ENCODE measurements at places on chromosomes 2 and 18.

GRCh38 chr2:51579412-51579811 is 547.5 kb upstream of the NRXN1 start:
- DNase-seq: no peak

DNA sequence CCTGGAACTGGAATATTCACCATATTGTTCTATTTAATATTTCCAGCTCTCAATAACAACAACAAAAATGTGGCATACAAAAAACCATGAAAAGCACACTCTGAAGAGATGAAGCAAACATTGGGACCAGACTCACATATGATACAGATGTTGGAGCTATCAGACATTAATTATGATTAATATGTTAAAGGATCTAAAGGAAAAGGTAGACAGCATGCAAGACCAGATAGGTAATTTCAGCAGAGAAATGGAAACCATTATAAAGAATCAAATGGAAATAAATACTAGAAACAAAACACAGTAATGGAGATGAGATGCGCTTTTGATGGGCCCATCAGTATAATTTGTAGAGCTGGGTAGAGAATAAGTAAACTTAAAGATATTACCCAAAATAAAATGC is 50.9 kb upstream of the MGAT4A start:
- DNase-seq: no peak

DNA sequence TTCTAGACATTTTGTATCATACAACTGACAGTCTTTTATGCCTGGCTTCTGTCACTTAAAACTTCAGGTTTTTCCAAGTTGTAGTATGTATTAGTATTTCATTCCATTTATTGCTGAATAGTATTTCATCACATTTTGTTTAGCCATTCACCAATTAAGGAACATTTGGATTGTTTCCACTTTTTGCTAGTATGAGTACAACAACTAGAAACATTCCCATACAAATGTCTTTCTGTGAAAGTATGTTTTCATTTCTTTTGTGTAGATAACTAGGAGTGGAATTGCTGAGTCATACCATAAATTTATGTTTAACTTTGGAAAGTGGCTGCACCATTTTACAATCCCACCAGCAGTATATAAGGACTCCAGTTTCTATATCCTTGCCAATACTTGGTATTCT is 135.9 kb downstream of the ATAD2B start:
- DNase-seq: no peak

- no peak for DNase-seq
Measured at GRCh38 chr2:64145119-64145518, 899 bp upstream of the PELI1 start.

GRCh38 chr18:43081396-43081795 is 34.1 kb downstream of the RIT2 start:
- no peak for DNase-seq

DNA sequence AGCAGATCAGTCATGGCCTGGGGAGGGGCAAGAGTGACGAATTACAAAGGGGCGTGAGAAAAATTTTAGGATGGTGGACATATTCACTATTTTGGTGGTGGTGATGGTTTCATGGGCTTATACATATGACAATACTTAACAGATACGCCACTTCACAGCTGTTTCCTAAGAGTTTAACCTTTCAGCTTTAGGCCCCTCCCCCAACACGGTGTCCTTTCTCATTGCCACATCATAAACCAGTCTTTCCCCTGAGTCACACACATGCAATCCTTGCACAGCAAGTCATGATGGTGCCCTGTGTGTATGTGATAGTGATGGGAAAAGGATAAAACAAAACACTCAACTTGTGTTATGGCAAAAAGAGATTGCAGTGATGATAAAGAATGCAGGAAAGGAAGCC is 47.6 kb upstream of the IL1R1 start:
- peak; percentile 56 for DNase-seq

DNA sequence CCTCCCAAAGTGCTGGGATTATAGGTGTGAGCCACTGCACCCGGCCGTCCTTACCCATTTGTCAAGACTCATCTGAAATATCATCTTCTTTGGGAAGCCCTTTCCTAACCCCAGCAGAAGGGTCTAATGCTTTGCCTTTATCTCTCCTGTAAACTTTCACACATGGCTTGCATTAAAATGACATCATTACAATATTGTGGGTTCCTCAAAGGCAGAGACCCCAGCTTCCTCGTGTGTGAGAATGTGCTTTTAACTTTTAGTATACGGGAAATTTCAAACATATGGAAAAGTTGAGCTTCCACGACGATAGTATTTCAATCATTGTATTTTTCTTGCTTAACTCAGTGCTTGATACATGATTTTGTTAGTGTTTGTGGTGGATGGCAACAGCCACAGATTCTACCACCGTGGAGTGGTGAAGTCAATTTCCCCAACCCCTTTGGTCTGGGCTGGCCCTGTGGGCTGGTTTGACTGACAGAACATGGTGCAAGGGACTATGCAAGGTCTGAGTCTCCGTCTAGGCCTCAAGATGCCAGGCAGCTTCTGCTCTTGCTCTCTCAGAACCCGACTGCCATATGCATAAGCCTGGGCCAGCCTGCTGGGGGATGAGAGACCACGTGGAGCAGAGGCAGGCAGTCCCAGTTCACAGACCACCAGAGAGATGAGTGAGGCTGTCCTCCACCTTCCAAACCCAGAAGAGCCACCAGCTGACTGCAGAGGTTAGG is 39.9 kb downstream of the NGEF start:
- DNase-seq: no peak

DNA sequence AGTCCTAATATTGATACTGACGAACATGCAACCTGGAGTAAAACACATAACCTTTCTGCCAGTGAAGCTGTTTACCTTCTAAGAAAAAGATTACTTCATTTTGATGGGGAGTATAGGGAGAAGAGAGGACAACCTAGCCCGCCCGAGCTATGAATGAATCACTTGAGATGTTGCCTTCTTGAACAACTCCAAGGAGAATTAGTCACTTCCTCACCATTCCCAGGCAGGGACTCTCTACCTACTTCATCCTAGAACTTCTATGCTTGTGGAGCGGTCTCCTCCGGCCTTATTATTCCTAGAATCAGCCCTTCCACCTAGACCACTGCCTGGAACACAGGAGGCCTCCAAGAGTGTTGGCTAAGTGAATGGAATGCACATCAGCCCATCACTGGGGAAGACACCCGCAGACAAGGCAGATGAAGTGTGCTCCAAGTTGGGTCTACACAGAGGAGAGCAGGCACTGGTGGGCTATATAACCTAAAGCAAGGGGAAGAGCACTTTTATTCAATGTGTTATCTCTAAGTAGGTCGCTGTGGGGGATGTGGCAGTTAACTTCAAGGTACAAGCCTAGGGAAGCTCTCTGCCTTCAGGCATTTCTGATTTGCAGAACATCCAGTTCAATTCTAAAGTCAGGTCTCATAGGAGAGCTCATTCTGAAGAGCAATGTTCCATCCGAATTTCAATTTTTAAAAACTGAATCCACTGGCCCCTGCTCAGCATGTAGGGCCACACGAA is 57.4 kb downstream of the STK39 start:
- no peak for DNase-seq

DNA sequence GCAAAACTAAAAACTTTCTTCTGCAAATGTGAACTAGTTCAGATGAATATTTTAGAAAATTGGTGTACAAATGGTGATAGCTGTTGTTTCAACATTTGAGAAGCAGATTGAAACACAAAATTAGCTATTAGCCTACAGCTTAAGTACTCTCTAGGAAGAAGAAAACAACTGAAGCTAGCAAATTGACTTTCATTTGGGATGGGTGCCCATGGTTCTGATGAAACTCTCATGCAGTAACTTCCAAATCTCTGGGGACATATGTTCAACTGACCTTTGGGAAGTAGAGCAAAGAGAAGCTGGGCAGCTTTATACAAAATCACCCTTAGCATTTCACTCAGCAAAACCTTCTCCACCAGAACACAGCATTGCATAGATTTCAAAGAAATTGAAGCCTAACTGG is 119.0 kb downstream of the GALNT13 start:
- DNase-seq: no peak

DNA sequence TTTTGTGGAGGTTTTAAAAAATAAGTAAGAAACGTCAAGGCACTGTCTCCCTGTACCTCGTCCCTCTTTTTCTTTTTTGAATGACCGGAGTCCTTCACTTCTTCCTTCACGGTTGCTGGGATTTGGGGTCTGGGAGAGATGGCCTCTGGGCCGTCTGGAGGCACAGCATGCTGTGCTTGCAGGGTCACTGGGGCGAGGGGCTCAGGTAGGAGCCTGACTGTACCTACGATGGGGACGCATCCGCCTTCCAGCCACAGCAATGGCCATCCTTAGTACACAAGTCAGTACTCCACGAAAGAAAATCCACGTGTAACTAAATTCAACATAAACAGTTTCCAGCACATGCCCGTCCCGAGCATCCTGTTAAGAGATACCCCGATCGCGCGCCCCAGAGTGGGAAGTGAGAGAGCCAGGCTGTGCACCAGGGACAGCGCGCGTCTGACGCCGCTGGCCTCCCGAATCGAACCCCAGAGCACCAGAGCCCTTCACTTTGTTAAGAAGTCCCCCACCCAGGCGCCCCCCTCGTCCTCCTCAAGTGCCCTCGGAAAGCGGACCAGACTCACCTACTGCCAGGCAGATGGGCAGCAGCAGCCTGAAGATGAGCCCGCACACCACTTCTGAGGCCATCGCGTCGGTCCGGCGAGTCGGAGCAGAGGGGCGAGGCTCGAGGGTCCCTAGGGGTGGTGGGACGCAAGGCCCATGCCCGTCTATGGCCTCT is 1.2 kb downstream of the PIEZO2 start:
- no peak for DNase-seq

DNA sequence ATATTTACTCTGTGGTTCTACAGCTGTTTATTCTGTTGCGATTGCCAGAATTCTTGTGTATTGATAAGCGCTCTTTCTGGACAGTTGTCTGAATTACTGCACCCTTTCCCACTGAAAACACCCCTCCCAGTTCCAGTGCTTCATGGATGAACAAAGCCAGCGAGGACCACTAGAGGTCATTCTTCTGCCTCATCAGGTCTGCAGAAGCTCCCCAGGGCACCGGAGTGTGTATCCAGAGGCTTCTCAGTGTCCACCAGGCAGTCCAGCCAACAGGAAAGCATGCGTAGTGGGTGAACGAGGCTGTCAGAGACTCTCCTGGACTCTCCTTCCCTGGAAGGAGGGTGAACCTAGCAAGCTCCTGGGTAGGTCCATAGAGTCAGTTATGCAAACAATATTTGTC is 40.6 kb upstream of the INHBB start:
- DNase-seq: no peak
